AML-193 (cell line): ENCODE measurements at places on chromosomes 2 and 18.

GRCh38 chr2:150977296-150977695 lies 284.4 kb downstream of the RBM43 start:
- no peak for DNase-seq

DNA sequence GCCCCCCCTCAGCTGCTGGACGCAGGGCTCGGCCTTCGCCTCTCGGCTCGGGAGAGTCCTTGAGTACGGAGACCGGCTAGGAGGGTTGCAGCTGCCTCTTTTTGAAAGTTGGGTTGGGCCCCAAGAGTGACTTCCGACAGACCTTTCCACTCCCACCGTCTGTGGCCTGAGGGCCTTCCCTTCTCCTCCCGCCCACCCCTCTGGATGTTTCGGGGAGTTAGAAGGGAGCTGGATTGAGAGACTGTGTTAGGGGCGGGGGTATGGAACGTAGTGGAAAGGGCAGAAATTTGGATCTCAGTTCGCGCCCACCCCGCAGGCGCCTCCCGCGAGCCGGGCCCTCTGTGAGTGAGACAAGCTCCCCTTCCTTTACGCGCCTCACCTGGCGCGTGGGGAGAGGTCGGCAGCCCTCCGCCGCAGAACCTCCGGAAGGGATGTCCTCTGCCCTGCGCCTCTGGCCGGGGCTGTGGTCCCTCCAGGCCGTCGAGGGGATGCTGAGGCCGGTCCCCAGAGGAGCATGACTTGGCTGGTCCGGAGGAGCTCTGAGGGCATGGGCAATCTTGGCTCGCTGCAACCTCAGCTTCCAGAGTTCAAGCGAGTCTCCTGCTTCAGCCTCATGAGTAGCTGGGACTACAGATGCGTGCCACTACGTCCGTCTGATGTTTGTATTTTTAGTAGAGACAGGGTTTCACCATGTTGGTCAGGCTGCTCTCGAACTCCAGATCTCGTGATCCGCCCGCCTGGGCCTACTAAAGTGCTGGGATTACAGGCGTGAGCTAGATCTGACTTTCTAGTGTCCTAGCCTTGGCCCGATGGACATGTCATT lies 15.9 kb downstream of the C2orf74 start:
- DNase-seq: no peak

DNA sequence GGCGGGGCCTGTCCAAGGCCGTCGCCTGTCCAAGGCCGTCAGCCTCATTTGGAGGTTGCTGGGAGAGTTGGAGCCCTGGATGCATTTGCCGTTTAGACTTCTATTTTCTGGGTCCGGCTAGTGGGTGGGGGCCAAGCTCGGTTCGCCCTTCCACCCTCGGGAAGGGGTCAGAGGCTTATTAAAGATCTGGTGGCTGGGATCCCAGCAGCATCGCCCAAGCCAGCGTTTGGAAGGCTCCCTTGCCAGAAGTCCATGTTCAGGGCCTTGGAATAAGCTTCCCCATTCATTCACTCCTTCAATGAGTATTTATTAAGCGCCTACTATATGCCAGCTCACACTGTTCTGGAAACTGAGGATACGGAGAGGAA lies 516 bp upstream of the DOCK10 start:
- DNase-seq: no peak

DNA sequence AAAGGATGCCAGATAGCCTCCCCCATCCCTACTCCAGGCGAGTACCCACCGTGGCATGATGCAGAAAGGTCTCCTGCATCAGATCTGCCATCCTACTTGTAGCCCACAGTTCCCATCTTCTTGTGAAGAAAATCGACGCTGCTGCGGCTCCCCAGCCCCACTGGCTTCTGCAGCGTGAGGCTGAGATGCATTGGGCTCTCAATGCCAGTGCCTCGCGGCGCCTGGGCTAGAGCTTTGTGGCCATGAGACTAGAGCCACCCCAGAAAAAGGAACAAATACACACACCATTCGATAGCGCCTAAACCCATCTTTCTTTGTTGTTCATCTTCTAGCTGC lies 2.8 kb downstream of the NOL4 start:
- DNase-seq: no peak

DNA sequence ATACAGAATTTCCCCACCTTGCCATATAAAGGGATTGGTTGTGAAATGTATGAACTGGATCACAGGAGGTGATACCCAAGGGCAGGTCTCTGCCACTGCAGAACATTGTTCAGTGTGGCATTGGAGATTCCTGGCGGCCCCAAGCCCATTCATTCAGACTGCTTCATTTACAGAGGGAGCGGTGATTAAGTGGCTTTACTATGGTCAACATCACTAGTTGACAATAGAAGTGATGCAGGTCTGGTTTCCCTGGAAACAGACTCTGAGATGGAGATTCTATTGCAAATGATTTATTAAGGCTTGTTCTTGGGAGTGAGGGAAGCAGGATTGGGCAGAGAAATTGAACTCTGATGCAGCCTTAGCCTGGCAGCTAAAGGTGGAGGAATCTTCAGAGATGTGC lies 62.4 kb downstream of the ZDBF2 start:
- DNase-seq: no peak

GRCh38 chr2:10654069-10654468 lies 35.7 kb downstream of the NOL10 start:
- no peak for DNase-seq

DNA sequence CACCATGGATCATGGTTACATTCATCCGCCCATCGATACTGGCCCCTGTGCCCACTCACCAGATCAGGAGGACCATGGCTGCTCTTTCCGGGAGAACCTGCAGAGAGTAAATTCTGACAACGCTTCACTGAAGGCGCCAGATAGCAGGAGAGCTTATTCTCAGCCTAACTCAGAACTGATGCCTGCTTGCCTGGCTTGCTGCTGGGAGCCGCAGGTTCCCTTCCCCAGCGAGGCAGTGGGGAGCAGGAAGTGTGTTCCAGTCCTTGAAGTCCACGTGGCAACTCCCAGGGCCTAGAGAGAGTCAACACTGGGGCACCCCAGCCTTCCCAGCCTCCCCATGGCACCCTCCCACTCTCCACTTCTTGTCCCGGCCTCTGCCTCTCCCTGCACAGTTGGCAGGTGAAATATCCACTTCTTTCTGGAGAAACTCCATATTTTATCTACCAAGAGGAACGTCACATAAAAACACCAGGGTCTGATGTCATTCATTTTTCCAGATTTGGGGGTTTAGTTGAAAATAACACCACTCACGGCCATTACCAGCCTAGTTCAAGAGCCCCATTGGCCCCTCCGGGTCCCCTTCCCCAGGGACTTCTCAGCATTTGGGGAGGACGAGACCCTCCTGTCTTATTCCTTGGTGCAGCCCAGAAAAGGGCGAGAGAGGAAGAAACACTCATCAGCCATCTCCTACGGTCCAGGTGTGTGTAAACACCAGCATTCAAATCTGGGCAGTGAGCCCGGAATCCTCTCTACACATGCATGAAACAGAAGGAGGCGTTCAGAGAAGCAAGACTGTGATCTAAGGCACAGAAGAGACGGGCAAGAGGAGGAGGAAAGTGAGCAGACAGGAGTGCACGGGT lies 3.5 kb upstream of the TUBB6 start:
- no peak for DNase-seq

GRCh38 chr2:129876541-129876940 lies 102.9 kb upstream of the RAB6C start:
- no peak for DNase-seq

- no peak for DNase-seq
Observed at GRCh38 chr2:227799202-227799601, 14.4 kb upstream of the CCL20 start.

- no peak for DNase-seq
Observed at GRCh38 chr2:142585785-142586184, 291.7 kb upstream of the KYNU start.

DNA sequence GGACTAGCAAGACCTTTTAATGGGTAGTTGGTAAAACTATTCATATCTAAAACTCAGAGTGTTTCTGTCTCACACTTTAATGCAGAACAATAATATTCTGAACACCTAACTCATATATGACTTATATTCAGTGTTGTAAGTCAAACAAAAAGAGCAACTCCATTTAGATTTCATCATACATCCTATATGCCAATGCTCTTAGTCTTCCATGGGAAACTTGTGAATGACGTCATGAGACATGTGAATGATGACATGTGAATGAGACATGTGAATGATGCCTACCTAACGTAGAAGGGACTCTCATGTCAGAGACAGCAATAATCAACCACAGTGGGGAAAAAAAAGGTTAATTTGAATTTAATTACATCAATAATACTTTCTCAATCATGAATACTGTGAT lies 28.0 kb downstream of the ZNF519 start:
- DNase-seq: no peak

DNA sequence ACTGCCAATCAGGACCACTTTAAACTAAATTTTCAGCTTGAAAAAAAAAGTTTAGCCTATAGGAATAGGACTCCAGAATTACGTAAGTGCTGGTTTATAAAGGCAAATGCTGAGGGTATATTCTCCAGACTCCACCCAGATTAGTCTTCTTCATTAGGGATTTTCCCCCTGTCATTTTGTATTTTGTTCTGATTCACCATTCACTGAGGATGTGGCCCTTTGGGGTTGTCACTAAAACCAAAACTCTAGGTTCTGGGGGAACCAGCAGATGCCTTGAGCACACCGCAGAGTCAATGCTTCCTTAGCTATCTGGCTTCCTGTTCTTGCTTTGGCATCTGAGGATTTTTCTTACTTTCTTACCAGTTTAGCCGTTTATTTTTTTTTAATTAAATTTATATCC lies 10.5 kb downstream of the SCYGR4 start:
- DNase-seq: no peak

DNA sequence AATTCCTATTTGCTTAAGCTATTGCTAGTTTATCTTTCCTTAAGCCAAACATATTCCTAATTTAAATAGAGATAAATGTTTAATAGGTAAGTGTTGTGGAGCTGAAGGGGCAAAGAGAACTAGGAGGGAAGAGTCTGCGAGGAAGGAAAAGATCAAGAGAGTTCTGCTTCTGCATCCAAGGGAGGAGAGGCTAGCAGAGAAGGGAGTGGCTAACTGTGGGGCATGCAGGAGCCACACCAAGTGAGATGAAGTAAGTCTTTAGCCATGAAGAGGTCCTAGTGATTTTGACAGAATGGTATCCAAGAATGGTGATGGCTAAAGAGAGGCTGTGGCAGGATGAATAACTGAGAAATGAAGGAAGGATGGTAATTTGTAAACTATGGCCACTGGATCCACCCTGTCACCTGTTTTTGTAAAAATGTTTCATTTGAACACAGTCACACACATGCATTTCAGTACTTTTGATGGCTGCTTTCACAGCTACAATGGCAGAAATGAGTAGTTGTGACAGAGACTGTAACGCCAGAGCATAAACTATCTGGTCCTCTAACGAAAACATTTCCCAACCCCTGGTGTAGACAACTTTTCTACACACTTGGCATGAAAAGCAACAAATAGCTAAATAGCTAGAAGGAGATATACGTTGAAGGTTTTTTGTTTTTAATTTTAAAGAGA lies 15.6 kb downstream of the TPGS2 start:
- no peak for DNase-seq

DNA sequence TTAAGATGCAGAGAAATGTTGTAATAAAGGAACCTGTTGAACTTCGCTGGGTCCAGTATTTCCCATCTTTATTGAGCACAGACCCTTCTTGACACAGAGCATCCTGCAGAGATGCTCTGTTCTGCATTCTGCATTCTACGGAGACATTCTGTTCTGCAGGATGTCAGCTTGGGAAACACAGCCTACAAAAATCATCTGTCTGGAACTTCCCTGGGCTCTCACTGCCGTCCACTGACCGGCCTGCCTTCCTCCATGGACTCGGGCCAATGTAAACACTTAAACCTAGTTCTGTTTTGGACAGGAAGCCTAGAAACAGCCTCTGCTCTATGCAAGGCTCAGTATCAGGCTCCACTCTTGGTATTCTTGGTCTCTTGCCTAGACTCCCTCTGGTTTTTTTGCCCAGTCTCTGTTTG lies 90.0 kb upstream of the PPP1CB start:
- DNase-seq: no peak

GRCh38 chr2:60413069-60413813 lies 140.2 kb downstream of the BCL11A start:
- no peak for DNase-seq

GRCh38 chr2:81436256-81436655 lies 1131.7 kb upstream of the LRRTM1 start:
- DNase-seq: no peak

DNA sequence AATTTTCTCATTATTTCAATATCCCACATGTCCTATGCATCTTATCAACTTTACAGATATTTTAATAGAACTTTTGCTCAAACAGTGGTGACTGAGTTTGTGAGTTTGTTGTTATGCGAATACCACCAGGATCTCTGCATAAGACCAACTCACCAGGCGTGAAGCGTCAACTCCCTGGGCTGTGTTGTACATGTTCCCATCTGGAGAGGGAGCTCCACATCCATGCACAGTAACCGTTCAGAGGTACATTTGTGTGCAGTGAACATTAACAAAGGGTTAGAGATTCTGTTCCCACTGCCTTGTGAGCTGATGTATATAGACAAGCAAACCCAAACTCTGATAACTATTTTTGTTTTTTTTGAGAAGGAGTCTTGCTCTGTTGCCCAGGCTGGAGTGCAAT lies 188.7 kb downstream of the MYT1L start:
- no peak for DNase-seq

- DNase-seq: no peak
Observed at GRCh38 chr2:26850000-26850431, 2.1 kb downstream of the DPYSL5 start.

GRCh38 chr18:71442731-71443141 lies 1101.4 kb downstream of the CBLN2 start:
- no peak for DNase-seq

GRCh38 chr18:64009305-64009704 lies 39.4 kb downstream of the SERPINB8 start:
- DNase-seq: no peak

- no peak for DNase-seq
Observed at GRCh38 chr18:59426855-59427254, 67.8 kb upstream of the LMAN1 start.

- no peak for DNase-seq
Observed at GRCh38 chr2:105752691-105753358, 8.1 kb downstream of the NCK2 start.

DNA sequence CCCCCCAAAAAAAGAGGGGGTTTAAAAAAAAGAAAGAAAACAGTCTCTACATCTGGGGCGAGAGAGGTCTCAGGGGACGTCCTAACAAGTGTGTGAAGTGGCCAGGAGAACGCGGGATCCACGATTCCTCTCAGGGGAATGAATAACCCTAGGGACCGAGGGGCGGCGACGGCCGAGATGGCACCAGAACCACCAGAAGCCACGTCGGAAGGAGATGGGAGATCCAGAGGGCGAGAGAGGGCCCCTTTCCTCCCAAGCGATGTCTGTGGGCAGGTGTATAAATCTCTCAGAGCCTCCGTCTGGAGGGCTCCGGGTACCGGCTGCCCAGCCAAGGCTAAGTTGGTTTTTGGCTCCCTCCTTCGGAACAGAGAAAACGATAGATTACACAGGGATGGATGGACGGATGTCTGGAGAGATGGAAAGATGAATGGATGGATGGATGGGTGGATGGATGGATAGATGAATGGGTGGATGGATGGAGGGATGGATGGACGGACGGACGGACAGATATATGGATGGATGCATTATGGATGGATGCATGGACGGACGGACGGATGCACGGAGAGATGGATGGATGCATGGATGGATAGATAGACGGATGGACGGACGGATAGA lies 1.7 kb downstream of the EPHA4 start:
- no peak for DNase-seq

GRCh38 chr18:24015639-24016631 lies 1.4 kb downstream of the TTC39C start:
- DNase-seq: no peak
